ENCODE measurements at places on chromosomes 5 and 9.

DNA sequence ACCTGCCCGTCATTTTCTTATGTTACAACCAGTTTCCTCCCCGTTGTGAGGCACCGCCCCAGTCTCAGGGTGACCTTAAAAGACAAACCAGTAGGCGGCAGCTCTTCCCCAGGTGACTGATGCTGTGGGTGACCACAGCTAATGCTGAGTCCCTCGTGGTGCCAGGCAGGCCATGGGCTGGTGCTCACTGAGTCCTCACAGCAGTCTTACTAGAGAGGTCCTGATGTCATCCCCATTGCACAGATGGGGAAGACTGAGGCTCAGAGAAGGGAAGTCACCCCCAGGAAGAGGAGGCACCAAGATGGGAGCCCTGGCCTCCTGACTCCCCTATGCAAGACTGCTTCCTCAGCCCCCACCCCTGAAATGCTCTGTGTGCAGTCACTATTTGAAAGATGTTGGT, 978 bp downstream of the CFAP157 start:
- DNase-seq: no peak

DNA sequence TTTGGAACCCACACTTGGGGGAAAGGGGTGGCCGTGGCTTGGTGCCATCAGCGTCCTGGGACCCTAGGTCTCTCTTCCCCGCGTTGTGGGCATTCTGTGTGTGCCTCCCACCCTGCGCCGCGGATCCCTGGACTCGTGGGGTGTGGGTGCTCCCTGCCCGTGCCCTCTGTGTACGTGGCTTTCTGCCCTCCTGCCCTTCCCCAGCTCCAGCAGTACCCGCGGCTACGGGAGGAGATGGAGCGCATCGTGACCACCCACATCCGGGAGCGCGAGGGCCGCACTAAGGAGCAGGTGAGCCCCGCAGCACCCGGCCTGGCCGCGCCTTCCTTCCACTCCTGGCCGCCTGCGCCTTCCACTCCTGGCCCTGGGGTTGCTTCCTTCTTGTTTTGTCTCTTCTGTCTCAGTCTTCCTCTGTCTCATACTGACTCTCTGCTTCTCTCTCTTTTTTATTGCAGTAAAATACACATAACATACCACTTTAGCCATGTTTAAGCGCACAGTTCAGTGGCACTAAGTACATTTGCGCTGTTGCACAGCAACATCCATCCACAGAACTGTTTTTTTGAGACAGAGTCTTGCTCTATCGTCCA, 30.7 kb downstream of the DNM1 start:
- DNase-seq: no peak

DNA sequence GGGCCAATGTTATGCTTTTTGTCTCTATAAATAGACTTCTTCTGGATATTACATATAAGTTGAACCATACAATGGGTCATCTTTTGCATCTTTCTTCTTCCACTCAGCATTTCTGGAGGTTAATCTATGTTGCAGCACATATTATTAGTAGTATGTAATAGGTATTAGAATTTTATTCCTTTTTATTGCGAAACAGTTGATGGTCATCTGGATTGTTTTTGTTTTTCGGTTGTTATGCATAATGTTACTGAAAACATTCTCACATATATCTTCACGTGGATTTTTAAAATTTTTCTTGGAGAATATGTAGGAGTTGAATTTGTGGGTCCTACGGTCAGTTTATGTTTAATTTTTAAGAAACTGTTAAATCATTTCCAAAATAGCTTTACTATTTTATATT, 466.8 kb downstream of the SLCO4C1 start:
- DNase-seq: no peak

- DNase-seq: no peak
Observed at GRCh38 chr5:124421584-124421983, 324.9 kb downstream of the ZNF608 start.

All from stimulated activated CD4-positive, alpha-beta T cell treated with anti-CD3 and anti-CD28 coated beads, Interleukin-2, amount 100 ng/mL, for 48 hours (primary cell).